ENCODE measurements at places on chromosomes 4 and X. TPM values are rescaled to one million over a fixed set of nuclear protein-coding genes. Genes with fewer than 3 reads are reported as not detected.

GYG2 gene
- not detected for total RNA-seq

MTMR8 gene
- 0.95 TPM for total RNA-seq

F8A3 gene
- 1.1 TPM for total RNA-seq

STK32B gene
- total RNA-seq, result 1.1 TPM

PPP2R3B gene
- total RNA-seq, result 14.1 TPM

All from hair follicular keratinocyte (primary cell).